ENCODE measurements at places on chromosomes 7 and 10. TPM values are rescaled to one million over a fixed set of nuclear protein-coding genes. Genes with fewer than 3 reads are reported as not detected.
A peak's percentile ranks its signal among the peaks of the same experiment; 100 is the strongest.

DNA sequence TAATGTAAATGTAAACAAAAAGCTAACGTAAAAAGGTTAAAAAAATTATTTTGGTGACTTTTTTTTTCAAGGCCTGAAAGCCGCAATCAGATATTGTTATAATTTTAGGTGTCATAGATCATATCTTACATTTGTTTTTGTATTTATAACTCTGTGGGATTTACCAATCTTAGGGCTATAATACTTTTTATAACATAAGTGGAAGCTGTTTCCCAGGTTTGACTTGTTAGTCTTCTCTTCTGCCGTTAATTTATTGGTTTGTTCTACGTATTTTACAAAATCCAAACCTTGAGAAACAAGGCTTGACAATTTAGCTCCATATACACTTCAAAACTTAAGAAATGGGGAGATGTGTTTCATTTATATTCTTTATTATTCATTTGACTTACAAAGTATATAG, 119.4 kb downstream of the EVX1 start:
- no peaks in the 10 kb centered on the region for H3K4me1 ChIP-seq
- no peak overlapping the region for H3K27ac ChIP-seq
- H3K27me3 ChIP-seq, result peaks cover 11% of the 10 kb centered on the region
- DNase-seq, result no peak
- no peaks in the 10 kb centered on the region for H3K36me3 ChIP-seq
- H3K4me3 ChIP-seq, result no peak overlapping the region

- peak overlapping the region; percentile 56 for H3K4me3 ChIP-seq
- peaks cover 28% of the 10 kb centered on the region for H3K36me3 ChIP-seq
- peaks cover 8% of the 10 kb centered on the region for H3K4me1 ChIP-seq
- DNase-seq, result peak; percentile 50
- H3K27me3 ChIP-seq, result no peaks in the 10 kb centered on the region
- peak overlapping the region; percentile 99 for H3K27ac ChIP-seq
Measured at GRCh38 chr7:142784716-142785115, 13.9 kb downstream of the PRSS2 start.

DNA sequence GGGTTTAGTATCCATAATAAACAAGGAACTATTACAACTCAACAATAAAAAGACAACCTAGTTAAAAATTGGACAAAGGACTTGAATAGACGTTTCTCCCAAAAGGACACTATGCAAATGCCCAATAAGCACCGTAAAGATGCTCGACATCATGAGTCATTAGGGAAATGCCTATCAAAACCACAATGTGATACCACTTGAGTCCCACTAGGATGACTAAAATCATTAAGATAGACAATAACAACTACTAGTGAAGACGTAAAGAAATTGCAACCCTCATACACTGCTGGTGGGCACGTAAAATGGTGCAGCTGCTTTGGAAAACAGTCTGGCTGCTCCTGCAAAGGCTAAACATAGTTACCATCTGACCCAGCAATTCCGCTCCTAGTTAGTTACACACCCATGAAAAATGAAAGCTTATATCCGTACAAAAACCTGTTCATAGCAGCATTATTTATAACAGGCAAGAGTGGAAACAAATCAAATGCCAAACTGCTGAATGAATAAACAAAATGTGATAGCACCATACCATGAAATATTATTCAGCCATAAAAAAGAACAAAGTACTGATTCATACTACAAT, 17.3 kb downstream of the CCDC3 start:
- H3K4me1 ChIP-seq, result no peaks in the 10 kb centered on the region
- H3K27ac ChIP-seq, result no peak overlapping the region
- H3K4me3 ChIP-seq, result no peak overlapping the region
- no peaks in the 10 kb centered on the region for H3K27me3 ChIP-seq
- no peak for DNase-seq

DNA sequence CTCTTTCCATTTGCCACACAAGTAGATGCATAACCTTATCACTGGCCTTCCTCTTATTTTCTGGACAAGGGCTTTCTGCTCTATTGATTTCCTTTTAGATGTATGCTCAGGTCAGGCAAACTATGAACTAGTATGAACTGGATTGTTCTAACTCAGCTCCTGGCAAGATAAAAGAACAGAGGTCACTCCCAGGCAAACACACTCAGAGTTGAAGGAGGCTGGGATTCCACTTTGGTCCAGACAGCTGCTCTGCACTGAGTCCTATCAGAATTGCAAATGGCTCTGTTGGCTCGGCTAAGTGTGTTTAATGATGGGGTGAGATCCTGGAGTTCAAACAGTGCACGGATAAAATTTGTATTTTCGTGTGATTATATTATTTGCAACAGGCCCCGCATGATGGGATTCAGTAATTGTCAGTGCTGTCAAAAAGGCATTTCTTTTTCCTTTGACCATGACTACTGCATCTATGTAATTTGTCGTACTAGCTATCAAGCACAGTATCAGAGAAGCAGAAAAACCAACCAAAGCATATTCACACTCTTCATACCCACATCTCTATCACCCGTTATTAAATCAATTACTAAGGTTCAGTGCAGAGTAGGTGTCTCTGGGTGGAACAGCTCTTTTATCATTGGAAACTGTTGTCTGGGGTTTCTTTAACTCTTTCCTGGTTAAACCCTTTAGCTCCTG, 288.1 kb upstream of the PRKCQ start:
- peaks cover 10% of the 10 kb centered on the region for H3K27me3 ChIP-seq
- no peak overlapping the region for H3K4me3 ChIP-seq
- DNase-seq, result no peak
- H3K27ac ChIP-seq, result no peak overlapping the region
- H3K36me3 ChIP-seq, result no peaks in the 10 kb centered on the region

- no peak overlapping the region for H3K27ac ChIP-seq
- no peaks in the 10 kb centered on the region for H3K36me3 ChIP-seq
- DNase-seq, result no peak
- no peak overlapping the region for H3K4me3 ChIP-seq
Measured at GRCh38 chr7:81780914-81781693, 11.3 kb upstream of the HGF start.

DNA sequence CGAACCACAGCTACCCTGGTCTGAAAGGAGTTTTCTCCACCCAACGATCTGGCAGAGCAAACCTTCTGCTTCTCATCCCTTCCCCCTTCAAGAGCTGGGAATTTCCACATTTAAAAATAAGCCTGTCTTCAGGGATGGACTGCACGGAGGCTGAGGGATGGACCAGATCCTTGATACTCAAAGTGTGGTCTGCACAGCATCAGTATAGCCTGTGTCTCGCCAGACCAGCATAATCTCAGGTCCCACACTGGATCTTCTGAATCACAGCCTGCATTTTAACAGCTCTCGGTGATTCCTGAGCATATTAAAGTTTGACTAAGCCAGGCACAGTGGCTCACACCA, 7.1 kb downstream of the KCNMA1 start:
- H3K36me3 ChIP-seq, result no peaks in the 10 kb centered on the region
- no peaks in the 10 kb centered on the region for H3K4me1 ChIP-seq
- H3K27me3 ChIP-seq, result peaks cover 13% of the 10 kb centered on the region
- no peak for DNase-seq

Gene NRCAM
- 1.0 TPM for total RNA-seq

Gene NKX2-3
- total RNA-seq, result not detected

Gene COL17A1
- total RNA-seq, result not detected
